ENCODE measurements at places on chromosomes 1 and 21. TPM values are rescaled to one million over a fixed set of nuclear protein-coding genes. Genes with fewer than 3 reads are reported as not detected.

The LYSMD1 gene
- polyA plus RNA-seq, result 23.9 TPM

The MYOM3 gene
- not detected for polyA plus RNA-seq

The ITGB2 gene
- polyA plus RNA-seq, result 11.3 TPM

The MAP3K21 gene
- 0.49 TPM for polyA plus RNA-seq

The SLC44A3 gene
- polyA plus RNA-seq, result 3.9 TPM

The GOLT1A gene
- 4.5 TPM for polyA plus RNA-seq

The TINAGL1 gene
- polyA plus RNA-seq, result 9.7 TPM

The B4GALT2 gene
- 91.9 TPM for polyA plus RNA-seq

The RNU1-4 gene
- not detected for polyA plus RNA-seq

The SPATA21 gene
- polyA plus RNA-seq, result not detected

The DIPK1A gene
- 9.7 TPM for polyA plus RNA-seq

The ABCA4 gene
- 0.19 TPM for polyA plus RNA-seq

The RPTN gene
- polyA plus RNA-seq, result not detected

The TNN gene
- polyA plus RNA-seq, result not detected

The FAM110D gene
- 1.2 TPM for polyA plus RNA-seq

The CRABP2 gene
- 10.5 TPM for polyA plus RNA-seq

The MPL gene
- 0.32 TPM for polyA plus RNA-seq

The ADAMTS4 gene
- polyA plus RNA-seq, result 17.3 TPM

The TRIM63 gene
- polyA plus RNA-seq, result 0.54 TPM

The CEP170 gene
- polyA plus RNA-seq, result 61.5 TPM

The IFI44L gene
- 3.0 TPM for polyA plus RNA-seq

The RSPO1 gene
- not detected for polyA plus RNA-seq

The CIART gene
- 32.5 TPM for polyA plus RNA-seq

The CELA3B gene
- not detected for polyA plus RNA-seq

The SLFNL1 gene
- 0.27 TPM for polyA plus RNA-seq

The SH3BGR gene
- 11.2 TPM for polyA plus RNA-seq

The TNFRSF8 gene
- not detected for polyA plus RNA-seq

The NEXN gene
- polyA plus RNA-seq, result 0.39 TPM

The RBM8A gene
- polyA plus RNA-seq, result 159 TPM

The RRP15 gene
- polyA plus RNA-seq, result 2.9 TPM

The MROH9 gene
- not detected for polyA plus RNA-seq

The MTARC1 gene
- polyA plus RNA-seq, result 51.3 TPM

The CRYAA gene
- not detected for polyA plus RNA-seq

The FAM72B gene
- 12.5 TPM for polyA plus RNA-seq

The AMPD1 gene
- not detected for polyA plus RNA-seq

The TFF2 gene
- not detected for polyA plus RNA-seq

The CCT8 gene
- 144 TPM for polyA plus RNA-seq

The PDPN gene
- 14.9 TPM for polyA plus RNA-seq

The EDEM3 gene
- polyA plus RNA-seq, result 2.6 TPM

The ECM1 gene
- polyA plus RNA-seq, result 7.3 TPM

The RORC gene
- 3.1 TPM for polyA plus RNA-seq

The USH2A gene
- polyA plus RNA-seq, result 0.17 TPM

The GSTM5 gene
- 9.6 TPM for polyA plus RNA-seq

All from brain (organoid and tissue), 16 donors.